CD4-positive, alpha-beta T cell treated with Interleukin-21 for 1 hour (primary cell): ENCODE measurements at places on chromosomes 2 and 18.

GRCh38 chr2:114919985-114920384 lies 477.5 kb downstream of the DPP10 start:
- DNase-seq = no peak

GRCh38 chr2:61354543-61355197 lies 116.2 kb downstream of the USP34 start:
- DNase-seq = no peak

DNA sequence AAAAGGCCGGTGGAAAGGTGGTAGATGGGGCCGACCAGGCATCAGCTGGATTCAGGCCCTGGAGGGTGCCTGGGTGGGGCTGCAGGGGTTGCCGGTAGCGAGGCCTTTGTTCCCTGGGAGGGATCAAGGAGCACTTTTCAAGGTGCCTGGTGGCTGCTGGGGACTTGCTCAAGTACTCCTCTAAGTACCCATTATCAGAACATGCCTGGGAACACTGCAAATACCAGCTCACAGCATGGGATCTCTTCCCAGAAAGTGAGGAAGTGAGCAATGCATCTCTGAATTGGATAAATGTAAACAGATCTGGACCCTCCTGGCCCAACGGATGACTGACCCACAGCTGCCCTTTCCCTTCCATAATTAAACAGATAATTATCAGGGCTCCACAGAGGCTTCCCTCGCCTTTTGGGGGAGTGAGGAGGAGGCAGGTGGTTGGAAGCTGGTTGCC lies 210.5 kb downstream of the SH3RF3 start:
- no peak for DNase-seq

- DNase-seq = no peak
Measured at GRCh38 chr18:41767960-41768359, 187.1 kb upstream of the PIK3C3 start.

GRCh38 chr18:74645679-74646078 lies 48.0 kb downstream of the ZNF407 start:
- no peak for DNase-seq

DNA sequence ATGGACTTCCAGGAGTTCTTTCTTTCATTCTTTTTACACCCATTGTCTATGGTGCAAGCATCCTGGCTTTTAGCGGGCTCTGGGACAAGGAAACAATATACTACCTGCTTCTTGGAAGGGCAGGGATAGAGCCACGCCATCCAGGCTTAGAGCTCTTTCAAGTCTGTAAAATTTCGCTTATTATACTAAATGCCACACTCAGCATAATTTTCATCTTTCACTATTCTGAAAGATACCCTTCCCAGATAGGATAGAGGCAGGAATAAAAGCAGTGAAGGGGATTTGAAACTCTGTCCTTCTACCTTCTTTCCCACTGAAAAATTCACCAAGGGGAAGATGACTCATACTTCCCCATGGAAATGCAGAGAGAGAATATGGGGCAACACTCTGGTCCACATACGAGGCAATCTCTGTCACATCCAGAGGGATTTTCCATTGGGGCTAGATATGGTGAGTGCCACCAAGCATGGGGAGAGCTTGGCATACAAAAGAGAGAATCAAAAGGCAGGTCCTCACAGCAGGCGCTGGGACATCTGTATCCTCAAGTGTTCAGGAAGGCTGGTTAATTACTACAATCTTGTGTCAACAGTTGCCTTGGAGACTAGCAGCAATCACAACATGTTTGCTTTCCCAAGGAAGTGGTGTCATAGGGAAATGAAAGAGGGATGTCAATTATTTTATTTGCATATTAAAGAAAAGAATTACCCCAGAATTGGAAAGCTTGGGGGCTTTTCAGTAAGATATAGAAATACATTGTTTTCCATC lies 127.6 kb downstream of the TDRD15 start:
- DNase-seq = no peak

GRCh38 chr2:100286318-100286717 lies 36.0 kb downstream of the LONRF2 start:
- DNase-seq = no peak

GRCh38 chr2:165423081-165423480 lies 46.4 kb upstream of the CSRNP3 start:
- no peak for DNase-seq

- DNase-seq = no peak
Measured at GRCh38 chr2:145047554-145047953, 527.6 kb upstream of the ZEB2 start.

GRCh38 chr2:187918996-187919821 lies 365.0 kb upstream of the TFPI start:
- no peak for DNase-seq

DNA sequence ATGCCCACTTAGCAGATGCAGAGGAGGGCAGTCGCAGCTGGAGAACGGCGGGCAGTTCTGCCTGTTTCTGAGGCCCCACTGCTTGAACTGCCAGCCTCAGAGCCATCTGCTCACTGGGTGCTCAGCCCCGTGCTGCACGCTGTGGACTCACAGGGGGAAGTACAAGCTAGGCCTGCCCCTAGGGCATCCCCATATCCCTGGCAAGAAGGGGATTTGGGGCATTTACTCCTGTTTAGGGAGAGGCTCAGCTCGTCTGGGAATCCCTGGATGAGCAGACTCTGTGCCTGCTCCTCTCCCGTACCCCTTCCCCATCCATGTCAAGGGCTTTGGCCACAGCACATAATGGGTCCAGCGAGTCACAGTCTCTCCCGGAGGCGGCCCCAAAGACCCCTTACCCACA lies 169.8 kb upstream of the PKDCC start:
- no peak for DNase-seq

DNA sequence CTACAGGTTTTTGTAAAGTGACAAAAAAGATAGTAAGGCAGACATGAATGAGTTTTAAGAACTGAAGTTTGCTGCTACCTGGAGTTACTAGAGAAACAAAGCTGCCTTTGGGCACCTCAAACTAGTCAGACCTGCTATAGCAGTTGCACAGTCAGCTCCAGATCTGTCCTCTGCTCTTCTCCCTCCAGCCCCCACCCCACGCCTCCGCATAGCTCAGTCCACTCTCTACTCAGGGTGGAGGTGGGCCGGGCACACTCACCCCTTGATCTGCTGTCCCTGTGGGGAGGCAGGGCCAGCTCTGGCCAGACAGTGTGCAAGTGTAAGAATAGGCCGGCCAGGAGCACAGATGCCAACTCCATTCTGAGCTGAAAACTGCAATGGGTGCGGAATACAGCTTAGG lies 4.1 kb downstream of the SERTAD2 start:
- no peak for DNase-seq

GRCh38 chr2:62741954-62742722 lies 36.6 kb downstream of the EHBP1 start:
- DNase-seq = no peak

DNA sequence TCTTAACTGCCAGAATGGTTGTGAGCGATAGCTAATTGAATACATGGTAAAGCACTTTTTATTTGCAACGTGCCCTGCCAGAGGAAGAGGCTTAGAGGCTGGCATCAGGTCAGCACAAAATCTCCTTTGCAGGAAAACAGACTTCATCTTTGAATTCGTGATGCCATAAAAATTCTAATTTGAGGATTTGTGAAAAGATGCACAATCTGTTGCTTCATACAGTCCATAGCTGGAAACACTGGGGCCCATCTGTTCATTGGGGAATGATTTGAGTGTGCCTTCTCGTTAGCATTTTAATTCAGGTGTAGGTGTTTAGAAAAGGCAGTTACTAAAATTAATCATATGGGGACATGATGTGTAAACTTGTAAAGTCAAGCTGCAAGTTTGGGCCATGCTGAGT lies 876.0 kb downstream of the SLC4A3 start:
- no peak for DNase-seq

GRCh38 chr2:239145106-239145505 lies 255.7 kb downstream of the HDAC4 start:
- DNase-seq = no peak

DNA sequence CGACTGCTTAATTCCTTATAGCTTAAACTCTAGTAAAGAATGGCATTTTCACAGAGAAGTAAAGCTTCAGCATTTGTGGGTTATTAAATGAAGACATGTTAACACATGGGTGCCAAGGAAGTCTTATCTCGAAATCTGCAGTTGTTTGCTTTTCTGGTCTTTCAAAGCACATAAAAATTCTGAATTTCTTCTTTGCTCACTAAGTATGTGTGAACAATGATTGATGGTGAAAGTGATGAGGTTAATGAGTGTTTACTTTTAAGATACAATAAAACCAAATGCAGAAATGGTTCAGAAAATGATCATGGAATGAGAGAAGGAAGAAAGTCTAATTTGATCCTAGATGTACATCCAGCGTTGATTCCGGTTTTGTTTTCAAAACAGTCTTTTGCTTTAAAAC lies 234.6 kb upstream of the RAB12 start:
- DNase-seq = no peak

DNA sequence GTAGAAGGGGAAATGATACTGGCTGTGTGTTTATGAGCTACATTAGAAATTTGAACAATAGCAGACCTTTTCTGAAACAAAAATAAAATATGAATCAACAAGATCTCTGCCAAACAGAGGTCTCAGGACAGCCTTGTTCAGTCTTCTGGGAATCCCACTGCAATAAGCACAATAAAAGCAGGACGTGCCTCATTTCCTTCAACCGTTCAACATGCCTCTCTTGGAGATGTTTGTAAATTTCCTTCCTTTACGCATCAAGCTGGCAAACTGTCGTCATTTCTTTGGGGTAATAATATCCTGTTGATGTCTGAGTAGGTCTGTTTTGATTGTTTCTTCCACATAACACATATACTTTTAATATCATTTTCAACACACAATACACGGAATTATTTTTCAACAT lies 77.2 kb downstream of the TCF4 start:
- DNase-seq = no peak

DNA sequence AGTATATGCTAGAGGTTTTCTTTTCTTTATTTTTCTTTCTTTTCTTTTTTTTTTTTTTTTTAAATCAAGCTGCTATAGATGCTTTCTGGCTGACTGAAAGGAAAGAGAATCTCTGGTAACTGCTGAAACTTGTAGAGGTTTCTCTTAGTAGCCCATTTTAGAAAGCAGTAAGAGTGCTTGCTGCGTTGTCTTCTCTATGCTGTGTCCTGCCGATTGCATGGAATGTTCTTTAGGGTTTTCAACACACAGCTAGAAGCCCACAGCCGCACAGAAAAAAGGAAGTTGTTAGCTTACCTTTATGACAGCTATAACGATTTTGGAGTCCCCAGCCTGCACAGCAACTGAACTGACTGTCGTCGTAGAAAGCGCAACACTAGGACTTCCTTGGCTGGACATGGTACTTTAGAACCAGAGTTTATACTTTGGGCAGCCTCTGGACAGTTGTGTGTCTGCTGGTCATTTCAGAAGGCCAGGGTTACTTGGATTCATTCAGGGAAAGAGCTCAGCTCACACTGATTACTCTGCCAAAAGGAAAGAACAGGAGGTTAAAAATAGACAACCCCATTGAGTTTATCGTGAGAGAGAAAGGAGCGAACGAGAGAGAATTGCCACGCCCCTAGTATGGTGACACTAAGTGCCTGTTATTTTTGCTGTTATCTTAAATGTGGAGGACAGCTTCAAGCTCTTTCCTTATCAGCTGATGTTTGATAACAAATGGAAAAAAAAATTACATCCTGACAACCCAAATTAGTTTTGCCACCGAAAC lies at the start of gene CCDC141:
Gene CCDC141 (minus strand): TSS at position 592 of the 766 bp plus-strand sequence. CDS start 196 bp downstream, at position 396.
- peak; percentile 23 for DNase-seq

- DNase-seq = no peak
Measured at GRCh38 chr2:171317492-171318125, 116.2 kb downstream of the METTL8 start.

GRCh38 chr18:10343778-10344177 lies 110.7 kb upstream of the APCDD1 start:
- DNase-seq = no peak

GRCh38 chr2:26904839-26905238 lies 56.9 kb downstream of the DPYSL5 start:
- DNase-seq = no peak

GRCh38 chr2:134249755-134250154 lies 4.1 kb upstream of the MGAT5 start:
- DNase-seq = no peak

GRCh38 chr2:120398051-120398995 lies 52.4 kb downstream of the INHBB start:
- DNase-seq = no peak

DNA sequence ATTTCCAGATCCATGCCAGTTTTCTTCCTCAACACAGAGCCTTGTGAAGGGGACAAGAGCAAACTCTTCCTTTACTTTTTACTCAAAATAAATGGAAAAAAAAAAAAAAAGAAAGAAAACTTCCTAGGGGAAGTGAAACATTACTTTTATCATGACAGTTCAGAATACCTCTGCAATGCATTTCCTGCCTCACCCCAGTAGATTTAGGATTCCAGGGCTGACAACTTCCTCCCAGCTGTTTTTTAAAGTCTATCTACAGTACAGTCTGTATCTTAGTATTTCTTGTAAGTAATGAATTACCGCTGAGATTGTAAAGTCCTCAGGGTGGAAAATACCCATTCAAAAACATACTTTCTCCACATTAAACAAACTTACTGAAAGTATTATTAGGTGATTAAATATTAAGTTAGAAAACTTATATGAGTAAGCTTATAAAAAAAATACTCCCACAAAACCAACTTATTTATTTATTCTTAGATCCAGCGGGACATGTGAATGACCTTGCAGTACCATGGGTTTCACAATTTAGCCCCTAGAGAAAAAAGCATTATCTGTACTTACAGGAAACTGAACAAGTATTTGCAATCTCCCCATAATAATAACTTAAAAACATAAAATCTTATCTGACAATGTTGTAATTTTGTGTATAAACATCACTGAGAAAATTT lies 117.7 kb downstream of the RBMS1 start:
- DNase-seq = no peak

- peak; percentile 29 for DNase-seq
Measured at GRCh38 chr2:191202209-191202721, 42.9 kb upstream of the MYO1B start.

DNA sequence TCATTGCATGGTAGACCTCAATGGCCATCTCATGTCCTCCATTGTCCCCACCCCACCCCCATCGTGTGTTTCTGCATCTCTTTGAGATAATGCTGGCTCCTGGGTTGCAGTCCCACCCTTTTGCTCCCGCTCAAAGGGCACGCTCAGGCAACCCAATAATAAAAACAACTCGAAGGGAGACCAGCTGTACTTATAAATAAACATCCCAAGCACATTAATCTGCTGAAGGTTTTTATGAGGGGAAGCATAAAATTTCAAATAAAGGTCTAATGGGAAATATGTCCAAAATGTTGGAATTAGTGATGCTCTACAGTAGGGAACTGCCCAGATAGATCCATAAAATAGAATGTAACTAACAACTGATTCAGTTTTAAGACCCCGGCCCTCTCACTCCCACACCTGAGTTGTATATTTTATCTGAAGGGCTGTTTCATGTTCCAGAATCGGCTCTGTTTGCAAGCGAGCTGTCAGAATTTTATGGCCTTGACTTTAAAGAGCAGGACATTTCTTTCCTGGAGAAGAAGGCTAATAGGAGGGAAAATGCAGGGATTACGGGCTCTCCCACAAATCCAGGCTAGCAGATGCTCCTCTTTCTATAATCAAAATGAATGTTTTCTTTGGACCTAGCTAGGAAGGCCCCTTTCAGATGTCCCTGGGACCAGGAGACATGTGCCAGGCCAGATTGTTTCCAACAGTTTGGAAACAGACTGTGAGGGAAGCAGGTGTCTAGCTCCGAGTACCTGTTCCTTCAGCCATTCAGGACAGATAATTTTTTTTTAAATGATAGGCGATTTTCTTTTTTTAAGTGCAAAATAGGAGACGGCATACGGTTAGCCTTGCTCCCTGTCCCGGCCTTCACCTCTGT lies 103.7 kb downstream of the APOB start:
- no peak for DNase-seq
